ENCODE measurements at places on chromosomes 5 and 9.
A peak's percentile ranks its signal among the peaks of the same experiment; 100 is the strongest.

DNA sequence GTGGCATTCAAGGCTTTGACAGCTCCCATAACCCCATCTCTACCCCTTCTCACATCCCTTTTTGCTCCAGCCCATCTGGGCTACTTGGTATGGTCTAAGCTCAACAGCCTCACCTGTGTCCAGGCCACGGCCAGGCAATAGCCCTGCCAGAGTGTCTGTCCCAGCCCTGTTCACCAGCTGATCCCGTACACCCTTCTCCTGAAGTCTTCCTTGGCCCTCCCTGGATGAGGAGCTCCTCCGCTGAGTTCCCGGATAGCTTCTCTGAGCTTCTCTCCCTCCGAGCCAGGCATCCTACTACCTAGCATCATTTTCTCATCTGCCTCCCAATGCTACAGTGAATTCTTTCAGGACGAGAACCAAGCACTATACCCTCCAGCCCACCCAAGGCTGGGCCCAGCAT, 208.2 kb downstream of the DAB2IP start:
- no peak for DNase-seq

- no peak for DNase-seq
Observed at GRCh38 chr9:104080983-104081382, 13.1 kb upstream of the SMC2 start.

GRCh38 chr5:177494346-177495195, 2.8 kb downstream of the PDLIM7 start:
- peak; percentile 85 for DNase-seq

DNA sequence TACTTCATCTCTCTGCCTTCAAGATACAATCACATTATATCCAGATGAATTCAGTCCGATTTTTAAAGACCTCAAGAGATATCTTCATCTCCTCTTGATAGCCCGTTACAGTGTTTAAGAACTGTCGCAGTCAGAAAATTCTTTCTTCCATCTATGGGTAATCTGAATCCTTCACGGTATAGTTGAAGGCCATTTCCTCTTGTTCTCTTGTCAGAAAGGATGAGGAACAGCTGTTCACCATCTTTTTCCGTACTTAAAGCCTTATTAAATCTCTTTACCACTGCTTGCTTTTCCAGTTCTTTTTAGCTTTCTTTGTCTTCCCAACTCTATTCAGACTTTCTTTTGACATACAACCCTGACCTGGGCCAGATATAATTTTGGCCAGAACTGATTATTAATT, 121.8 kb downstream of the XRCC4 start:
- no peak for DNase-seq

DNA sequence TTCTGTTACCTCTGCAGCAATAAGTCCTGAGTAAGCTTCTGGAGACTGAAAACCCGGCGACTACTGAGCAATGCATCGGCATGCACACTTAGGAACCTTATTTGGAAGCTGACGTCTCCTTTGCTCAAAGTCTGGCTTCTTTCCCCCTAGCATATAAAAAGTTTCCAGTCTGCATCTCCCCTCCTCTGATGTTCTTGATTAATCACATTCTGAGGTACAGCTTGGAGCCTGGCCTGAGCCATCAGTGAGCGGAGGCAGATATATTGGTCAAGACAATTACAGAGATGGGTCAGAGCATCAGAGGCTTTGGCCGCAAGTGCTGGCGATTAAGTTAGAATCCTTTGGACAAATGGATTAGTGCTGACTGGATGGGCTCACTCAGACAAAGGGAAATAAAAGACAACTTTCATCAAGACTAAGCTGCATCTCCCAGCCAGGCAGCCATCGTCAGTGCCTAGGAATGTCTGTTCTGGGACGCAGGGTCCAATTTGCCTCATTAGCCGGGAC, 140.7 kb downstream of the MTX3 start:
- no peak for DNase-seq
